Mammary epithelial cell (primary cell): ENCODE measurements at places on chromosomes 16 and 17.

GRCh38 chr16:53121661-53122060 lies 66.9 kb downstream of the CHD9 start:
- DNase-seq: no peak

GRCh38 chr17:65085397-65085796 lies 28.9 kb upstream of the GNA13 start:
- no peak for DNase-seq

DNA sequence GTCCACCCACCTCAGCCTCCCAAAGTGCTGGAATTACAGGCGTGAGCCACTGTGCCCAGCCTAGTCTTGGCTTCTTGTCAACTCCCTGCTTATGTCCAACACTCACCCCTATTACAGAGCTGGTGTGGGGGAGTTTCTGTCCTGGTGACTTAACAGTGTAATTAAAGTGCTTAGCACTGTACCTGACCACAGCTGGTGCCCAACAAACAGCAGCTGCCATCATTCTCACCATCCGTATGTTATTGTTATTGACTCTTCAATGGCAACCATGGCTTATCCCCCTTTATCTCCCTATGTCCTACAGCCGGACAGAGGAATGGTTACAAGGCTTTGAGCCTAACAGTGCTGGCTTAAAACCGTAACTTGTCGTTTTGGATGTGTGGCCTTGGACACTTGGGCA lies 17.0 kb upstream of the BRCA1 start:
- no peak for DNase-seq

GRCh38 chr17:66947311-66947710 lies 17.2 kb upstream of the CACNG4 start:
- DNase-seq: no peak

- no peak for DNase-seq
These were observed 153.8 kb downstream of the SNX11 start for GRCh38 chr17:48261297-48261880.

DNA sequence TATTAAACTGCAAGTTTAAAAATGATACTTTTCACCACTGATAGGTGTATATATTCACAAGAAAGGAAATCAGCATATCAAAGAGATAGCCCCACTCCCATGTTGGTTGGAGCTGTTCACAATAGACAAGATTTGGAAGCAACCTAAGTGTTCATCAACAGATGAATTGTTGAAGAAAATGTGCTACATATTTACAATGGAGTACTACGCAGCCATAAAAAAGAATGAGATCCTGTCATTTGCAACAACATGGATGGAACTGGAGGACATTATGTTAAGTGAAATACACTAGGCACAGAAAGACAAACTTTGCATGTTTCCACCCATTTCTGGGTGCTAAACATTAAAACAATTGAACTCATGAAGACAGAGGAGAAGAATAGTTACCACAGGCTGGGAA lies 278.9 kb upstream of the XYLT1 start:
- DNase-seq: no peak

- DNase-seq: no peak
These were observed 38.9 kb upstream of the SNN start for GRCh38 chr16:11629071-11630030.

DNA sequence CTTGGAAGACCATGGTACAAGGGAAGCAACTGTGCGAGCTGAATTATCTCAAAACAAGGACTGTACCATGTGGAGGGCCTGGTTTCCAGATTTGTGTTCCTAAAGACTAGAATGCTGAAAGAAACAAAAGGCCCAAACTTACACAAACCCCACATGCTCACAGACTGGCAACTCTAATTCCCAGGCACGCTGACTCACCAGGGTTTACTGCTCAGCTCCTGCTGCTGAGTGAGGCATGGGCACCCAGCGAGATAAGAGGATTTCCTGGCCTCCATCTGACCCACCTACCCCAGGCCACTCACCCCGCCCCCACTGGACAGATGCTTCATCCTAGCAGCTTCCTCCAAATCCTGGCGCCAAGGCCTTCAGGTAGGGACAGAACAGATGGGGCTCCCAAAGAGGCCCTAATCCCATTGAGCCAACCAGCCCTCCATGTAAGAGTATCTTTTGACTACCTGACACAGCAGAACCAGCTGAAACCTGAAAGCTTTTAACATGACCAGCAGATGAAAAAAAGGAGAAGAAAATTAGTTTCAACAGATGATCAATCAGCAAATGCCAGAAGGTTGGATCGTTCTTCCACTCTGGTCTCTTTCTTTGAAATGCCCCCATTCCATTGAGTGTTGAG lies 33.9 kb downstream of the DCUN1D3 start:
- DNase-seq: peak; percentile 88

DNA sequence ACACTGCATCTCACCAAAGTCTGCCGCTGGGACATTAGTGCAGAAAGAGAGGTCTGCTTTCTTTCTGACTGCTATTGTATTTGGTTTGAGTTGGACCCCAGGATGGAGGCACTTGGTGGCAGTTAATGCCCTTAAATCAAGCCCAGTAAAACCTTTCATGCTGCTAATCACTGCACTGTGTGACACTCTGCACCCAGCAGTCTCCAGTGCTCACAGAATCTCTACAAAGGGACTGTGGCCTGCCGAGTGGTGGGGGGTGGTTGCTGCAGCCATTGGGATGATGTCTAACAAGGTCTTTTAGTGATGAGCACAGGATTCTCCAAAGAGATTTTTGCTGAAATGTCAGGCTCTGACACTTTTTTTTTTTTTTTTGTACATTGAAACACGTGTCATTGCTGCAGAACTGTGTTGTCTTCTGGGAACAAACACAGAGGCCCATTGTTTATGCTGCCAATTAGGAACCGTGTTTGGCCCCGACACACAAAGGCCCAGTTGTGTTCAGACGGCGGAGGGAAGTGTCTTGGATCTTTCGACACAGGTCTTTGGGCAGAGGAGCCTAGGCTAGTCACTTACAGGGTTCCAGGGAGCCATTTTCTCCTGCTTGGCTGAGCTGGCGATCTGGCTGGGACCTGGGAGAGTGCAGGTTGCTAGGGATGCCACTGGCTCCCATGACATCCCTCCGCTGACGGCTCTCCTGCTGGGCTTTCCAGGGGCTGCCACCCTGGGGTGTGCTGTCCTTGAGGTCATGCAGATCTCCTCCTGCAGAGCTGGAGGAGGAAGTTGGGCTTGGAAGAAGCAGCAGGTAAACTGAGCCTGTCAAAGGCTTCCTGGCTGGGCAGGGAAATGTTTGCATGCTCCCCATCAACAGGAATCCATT lies 16.2 kb upstream of the TNRC6C start:
- DNase-seq: peak; percentile 31

- DNase-seq: no peak
These were observed 8.0 kb upstream of the STX4 start for GRCh38 chr16:31025339-31025738.

DNA sequence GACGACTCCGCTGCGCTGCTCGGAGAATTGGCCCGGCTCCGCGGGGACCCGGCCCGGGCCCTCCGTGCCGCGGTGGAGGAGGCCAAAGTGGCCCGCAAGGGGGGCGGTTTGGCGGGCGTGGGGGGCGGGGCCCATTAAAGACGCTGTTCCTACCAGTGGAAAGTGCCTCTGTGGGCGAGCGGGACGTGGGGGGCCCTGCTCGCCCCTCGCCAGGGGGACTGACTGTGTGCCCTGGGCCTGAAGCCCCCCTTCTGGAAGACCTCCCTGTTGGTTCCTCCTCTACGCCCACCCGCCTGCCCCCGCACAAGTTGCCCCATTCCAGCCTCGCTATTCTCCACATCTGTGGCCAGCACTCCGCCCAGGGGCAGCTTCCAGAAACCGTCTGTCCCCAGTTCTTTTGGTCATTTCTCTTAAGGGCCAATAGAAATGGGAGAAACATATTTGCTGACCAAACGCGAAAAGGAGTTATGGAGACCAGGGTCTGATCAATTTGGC lies 1.9 kb upstream of the FGF11 start:
- no peak for DNase-seq

DNA sequence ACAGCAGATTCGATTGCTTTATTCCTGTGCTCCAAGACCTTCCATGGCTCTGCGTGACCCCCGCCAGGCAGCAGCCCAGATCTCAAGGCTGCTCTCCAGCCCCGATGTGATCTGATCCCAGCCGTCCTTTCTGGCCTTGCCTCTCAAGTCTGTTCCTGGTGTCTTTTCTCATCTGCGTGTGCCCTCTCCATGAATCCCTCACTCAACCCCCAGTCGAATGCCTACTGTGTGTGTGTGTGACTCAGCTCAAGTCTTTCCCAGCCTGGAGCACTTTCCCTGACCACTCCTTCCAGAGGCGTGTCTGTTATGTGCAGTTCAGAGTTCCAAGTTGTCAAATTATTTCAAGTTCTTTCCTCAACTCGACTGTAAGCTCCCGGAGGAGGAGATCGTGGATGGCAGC lies 64.0 kb downstream of the MRM1 start:
- DNase-seq: peak; percentile 20

DNA sequence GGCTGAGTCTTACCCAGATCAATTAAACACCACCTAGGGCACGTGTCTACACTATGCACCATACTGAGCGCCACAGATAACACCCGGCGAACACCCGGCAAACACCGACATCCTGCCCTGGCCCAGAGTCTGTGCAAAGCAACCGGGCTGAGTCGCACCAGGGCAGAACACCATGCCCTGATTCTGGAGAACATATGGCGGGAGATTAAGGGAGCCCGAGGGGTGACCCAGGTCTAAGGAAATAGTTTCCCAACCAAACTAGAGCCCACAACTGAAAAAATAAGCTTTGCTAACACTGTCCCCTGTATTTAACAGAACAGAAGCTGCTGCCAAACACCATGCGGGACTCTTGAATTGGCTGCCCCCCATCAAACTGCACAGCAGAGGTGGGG lies 22.1 kb downstream of the MYO18A start:
- DNase-seq: no peak

DNA sequence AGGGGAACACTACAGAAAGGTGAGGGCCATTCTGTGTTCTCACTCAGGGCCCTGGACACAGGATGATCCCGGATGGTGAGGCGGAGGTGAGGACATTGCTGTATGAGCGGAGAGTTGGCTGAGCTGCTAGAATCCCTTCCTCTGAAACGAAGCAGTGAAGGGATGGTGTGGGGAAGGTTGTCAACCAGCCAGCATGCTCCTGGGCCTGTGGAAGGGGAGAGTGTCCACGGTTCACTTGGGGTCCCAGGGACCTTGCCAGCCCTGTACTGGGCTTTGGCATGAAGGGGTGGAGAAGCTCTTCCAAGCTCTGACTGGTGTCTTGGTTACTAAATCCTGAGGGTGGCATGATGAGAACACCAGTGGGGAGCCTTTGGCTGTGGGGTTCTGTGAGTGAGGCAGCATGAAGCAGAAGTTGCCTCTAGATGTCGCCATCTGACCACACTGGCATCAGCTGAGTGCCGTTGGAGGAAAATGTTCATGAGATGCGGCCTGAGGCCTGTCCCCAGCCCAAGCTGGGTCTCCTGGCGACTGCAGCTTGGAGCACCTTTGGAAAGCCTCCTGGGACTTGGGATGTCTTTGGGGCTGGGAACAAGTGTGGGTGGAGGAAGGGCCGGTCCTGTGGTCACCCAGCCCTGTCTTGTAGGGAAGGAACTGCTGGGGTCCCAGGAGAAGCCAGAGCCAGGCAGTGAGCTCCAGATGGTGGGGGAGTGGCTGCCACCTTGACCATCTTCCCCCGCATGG lies 14.8 kb downstream of the PDP2 start:
- DNase-seq: peak; percentile 60

- DNase-seq: no peak
These were observed 26.1 kb downstream of the SOCS1 start for GRCh38 chr16:11229906-11230305.

GRCh38 chr17:6912110-6913051 lies 80.9 kb upstream of the TEKT1 start:
- DNase-seq: no peak

DNA sequence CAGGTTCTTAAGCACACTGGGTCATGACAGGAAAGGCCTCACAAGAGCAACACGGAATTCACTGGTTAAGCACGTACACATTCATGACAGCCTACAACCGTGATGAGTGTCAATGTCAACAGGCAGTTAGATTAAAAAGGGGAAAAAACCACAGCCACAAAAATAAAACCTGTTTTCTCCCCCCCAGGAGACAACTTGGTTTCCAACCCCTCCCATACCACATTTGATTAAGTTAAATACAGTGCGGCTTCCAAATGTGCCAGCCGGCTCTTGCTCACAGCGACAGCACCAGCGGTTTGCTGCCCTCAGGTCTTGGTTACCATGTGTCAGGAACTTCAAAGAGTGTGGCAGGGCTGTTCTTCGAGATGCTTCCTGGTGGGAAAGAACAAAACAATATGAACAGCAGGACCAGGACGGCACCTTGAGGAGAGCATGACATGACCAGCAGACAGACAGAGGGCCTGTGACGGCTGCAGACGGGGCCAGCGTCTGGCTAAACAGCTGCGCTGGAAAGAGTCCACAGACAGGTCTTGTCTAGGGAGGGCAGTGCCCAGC lies 193.6 kb downstream of the PARN start:
- no peak for DNase-seq

- DNase-seq: no peak
These were observed at the start of gene MAZ for GRCh38 chr16:29806099-29806579. MAZ (plus strand) TSS chr16:29806529; CDS start chr16:29806702, 173 bp downstream.

DNA sequence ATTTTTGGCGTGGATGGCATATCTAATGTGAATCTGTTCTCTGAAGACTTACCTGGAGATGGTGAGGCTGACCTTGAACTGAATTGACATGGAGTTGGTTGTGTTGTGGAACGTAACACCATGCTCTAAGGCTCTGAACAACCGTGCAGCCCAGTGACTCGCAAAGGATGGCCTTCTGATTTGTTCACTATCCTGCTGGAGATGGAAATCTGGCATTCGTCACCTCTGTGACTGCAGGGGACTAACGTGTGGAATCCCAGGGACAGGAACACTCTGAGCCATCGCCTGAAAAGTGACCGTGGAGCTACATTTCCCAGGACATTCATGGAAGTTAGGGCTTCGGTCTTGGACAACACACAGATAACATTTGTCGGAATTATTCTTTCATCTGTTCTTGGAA lies 61.1 kb downstream of the BANP start:
- no peak for DNase-seq

DNA sequence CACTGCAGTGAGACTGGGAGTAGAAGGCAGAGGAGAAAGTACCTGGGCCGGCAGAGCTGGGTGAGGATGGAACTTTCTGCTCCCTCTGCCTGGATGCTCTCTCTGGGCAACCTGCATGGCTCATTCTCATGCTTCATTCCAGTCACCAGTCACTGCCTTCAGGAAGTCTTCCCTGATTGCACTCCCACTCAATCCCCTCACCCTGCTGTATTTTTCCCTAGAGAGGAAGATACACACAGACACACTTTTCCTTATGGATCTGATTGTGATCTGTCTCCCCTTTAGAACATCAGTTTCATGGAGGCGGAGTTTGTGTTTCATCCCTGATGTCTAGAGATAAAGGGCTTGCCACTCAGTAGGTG lies 44.9 kb downstream of the MEAK7 start:
- DNase-seq: no peak

GRCh38 chr16:17343028-17343427 lies 127.7 kb downstream of the XYLT1 start:
- no peak for DNase-seq

- peak; percentile 86 for DNase-seq
These were observed 214.1 kb downstream of the SEC14L1 start for GRCh38 chr17:77354670-77355455.

- no peak for DNase-seq
These were observed 12.0 kb downstream of the CPSF4L start for GRCh38 chr17:73249700-73250099.
